Left cardiac atrium (tissue), 4 donors: ENCODE measurements at places on chromosomes 4 and X.

GRCh38 chrX:47316276-47317025 lies 53.9 kb upstream of the ZNF157 start:
- no peak for DNase-seq

DNA sequence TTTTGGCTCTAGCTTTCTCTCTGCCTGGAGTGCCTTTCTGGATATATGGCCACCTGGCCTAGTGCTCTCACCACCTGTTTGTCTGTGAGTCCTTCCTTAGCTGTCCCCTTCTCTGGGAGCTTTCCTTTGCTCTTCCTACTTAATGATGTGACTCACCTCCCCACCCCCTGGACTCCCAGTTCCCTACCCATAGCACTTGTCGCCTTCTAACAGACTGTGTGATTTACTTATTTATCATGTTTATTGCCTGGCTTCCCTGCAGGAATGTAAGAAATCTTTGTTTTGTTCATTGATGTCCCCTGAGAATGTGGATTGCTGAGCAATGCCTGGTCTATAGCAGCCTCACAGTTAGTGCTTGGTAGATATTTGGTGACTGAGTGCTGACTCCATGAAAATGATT lies 18.9 kb downstream of the ADD1 start:
- no peak for DNase-seq

GRCh38 chrX:139801397-139801813 lies 93.4 kb upstream of the MCF2 start:
- DNase-seq = no peak

DNA sequence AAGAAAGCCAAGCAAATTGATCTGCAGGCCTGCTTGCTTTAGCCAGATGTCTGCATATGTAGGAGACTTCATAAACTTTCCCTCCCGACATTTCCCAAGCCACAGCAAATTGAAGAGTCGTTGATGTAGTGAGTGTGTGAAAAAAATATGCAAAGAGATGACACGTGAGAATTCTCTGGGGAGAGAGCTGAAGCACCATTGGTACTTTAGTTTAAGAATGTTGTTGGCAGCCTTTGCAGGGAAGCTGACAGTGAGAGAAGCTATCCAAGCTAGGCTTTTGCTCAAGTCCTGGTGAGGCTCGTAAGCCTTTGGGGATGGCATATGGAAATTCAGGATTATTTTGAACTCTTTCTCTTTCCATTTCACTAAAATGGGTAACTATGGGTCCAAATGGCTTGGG lies 87.5 kb downstream of the GLRA2 start:
- no peak for DNase-seq

- no peak for DNase-seq
These were observed 32.7 kb upstream of the DAPP1 start for GRCh38 chr4:99783940-99784339.

DNA sequence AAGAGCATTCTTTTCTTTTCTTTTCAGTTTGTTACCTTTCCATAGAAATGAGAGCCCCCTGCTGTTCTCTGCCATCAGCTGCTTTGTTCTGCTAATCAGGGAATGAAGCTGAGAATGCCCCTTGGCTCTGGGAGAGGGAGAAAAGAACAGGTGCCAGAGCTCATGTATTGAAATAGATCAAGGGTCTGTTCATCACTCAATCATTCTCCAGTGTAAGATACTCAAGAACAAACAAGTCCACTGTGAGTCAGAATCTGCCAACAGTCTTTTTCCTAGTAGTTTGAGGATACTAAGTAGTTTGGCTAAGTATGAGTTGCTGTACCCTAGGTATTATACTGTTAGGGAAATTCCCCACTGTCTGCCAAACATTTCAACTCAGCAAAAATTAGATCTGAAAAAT lies 144.3 kb downstream of the RTL3 start:
- DNase-seq = no peak

- DNase-seq = no peak
These were observed 441.0 kb downstream of the RAPGEF2 start for GRCh38 chr4:159543831-159544230.
